ENCODE measurements at places on chromosomes 16 and 17.

GRCh38 chr16:75272097-75272551 is 20.7 kb upstream of the BCAR1 start:
- DNase-seq: peak; percentile 63

- no peak for DNase-seq
These were observed 2.6 kb upstream of the SLC16A3 start for GRCh38 chr17:82226146-82226808.

- DNase-seq: peak; percentile 93
These were observed 11.2 kb downstream of the COL1A1 start for GRCh38 chr17:50190293-50190602.

DNA sequence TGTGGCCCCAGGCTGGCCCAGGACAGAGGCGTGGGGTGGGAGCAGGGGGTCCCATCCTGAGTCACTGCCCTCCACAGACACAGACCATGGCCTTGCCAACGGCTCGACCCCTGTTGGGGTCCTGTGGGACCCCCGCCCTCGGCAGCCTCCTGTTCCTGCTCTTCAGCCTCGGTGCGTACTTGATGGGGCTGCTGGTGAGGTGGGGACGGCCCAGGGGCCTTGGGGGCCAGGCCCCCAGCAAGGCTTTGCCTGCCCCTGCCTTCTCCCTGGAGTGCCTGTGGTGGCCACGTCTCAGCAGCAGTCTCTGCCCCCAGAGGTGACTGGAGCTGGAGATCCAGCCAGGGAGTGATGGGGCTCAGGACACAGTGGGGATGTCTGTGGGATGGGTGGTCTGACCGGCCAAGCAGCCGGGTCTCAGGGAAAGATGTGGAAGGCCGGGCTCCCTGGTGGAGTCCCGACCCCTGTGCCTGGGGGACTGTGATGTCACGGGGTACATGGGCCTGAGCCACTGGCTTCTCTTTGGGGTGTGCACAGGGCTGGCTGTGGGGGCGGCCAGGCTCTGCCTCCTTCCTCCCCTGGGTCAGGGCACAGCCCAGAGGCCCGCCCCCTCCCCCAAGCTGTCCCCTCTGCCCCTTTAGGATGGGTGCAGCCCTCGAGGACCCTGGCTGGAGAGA is 2.2 kb downstream of the MSLN start:
- no peak for DNase-seq

- DNase-seq: no peak
These were observed 7.1 kb upstream of the LPCAT2 start for GRCh38 chr16:55501549-55502322.

GRCh38 chr16:25038239-25038954 is 23.2 kb upstream of the ARHGAP17 start:
- DNase-seq: no peak

All from fibroblast of skin of scalp (primary cell).